Stimulated activated CD4-positive, alpha-beta T cell treated with anti-CD3 and anti-CD28 coated beads, TNF-alpha, amount 100 ng/mL, for 4 hours (primary cell): ENCODE measurements at places on chromosomes 5 and 9.

DNA sequence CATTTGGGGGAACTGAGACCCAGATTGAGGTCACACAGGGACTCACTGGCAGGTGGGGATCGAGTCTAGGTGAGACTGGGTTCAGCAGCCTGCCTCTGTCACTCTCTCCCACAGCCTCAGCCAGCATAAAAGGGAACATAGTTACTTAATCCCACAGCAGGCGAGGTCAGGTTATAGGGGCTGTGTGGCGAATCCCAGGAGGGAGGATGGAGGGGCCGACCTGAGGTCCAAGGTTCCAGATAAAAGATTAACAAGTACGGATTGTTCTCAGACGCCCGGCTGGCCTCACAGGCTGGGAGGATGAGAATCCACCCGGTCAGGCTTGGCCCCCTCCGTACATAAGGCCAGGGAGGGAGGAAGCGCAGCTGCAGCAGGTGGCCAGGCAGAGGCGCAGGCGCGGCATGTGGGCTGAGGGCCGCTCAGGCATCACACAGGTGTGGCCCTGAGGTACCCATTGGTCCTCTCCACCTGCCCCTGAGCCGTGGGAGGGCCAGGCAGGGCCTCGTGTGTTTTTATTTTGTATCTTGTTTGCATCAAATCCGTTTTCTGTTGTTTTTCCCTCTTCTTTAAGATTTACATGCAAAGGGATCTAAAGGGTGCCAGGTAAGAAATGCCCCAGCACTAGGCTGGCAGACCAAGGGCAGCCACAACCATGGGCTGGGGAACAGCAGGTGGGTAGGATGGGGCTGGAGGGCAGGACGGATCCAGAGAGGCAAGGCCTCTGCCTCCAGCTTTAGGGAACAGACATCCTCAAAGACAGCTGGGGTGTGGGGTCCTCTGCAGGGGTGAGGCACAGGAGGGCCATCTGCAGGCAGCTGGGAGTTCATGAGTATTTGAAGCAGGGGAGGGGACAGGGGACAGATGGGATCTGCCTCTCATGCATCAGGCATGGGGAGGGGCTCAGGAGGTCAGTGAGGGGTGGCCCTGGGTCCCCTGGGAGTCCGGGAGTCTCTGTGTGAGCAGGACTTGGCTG is 3.6 kb downstream of the SUSD3 start:
- no peak for DNase-seq

DNA sequence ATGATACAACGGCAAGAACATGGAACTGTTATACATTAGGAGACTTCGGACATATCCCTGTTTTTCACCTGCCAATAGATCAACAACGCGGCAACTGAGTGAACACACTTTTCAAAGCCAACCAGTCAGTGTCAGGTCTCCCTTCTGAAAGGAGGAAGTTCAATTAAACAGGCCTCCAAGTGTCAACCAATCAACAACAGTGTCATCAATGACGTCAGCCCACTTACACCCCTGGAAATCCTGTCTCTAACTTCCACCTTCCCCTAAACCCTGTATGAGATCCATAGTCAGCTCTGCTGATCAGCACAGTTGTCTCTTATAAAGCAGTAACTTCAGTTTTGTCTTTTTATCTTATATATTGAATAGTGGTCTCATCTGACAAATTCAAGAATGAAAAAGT is 36.6 kb downstream of the DMRT3 start:
- DNase-seq = no peak

- no peak for DNase-seq
These were observed 145.3 kb downstream of the PAPPA start for GRCh38 chr9:116298878-116299391.

GRCh38 chr5:106876298-106876622 is 794.5 kb downstream of the EFNA5 start:
- no peak for DNase-seq

DNA sequence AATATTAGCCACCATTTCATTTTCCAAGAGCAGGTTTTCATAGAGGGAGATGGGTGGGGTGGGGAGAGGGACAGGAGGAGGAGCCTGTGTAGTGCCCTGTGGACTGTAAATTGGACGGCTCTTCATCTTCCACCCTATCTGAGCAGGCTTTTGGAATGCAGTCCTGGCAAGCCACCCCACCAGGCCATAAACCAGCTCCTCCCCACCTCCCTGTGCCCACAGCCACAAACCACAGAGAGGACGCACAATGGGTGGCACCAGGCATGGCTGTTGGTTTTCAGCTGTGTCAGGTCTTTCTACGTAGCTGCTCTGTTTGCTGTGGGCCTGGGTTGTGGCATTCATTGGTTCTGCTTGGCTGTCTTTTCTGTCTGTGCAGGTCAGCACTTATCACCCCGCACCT is 58.0 kb downstream of the PLAC8L1 start:
- DNase-seq = no peak

- no peak for DNase-seq
These were observed 5.5 kb downstream of the NKX2-5 start for GRCh38 chr5:173229382-173229959.

GRCh38 chr5:136015966-136016650 is 12.7 kb upstream of the TGFBI start:
- no peak for DNase-seq

- no peak for DNase-seq
These were observed 13.3 kb upstream of the COL5A1 start for GRCh38 chr9:134628354-134628736.

- no peak for DNase-seq
These were observed 2.8 kb downstream of the NPR3 start for GRCh38 chr5:32713770-32714381.

DNA sequence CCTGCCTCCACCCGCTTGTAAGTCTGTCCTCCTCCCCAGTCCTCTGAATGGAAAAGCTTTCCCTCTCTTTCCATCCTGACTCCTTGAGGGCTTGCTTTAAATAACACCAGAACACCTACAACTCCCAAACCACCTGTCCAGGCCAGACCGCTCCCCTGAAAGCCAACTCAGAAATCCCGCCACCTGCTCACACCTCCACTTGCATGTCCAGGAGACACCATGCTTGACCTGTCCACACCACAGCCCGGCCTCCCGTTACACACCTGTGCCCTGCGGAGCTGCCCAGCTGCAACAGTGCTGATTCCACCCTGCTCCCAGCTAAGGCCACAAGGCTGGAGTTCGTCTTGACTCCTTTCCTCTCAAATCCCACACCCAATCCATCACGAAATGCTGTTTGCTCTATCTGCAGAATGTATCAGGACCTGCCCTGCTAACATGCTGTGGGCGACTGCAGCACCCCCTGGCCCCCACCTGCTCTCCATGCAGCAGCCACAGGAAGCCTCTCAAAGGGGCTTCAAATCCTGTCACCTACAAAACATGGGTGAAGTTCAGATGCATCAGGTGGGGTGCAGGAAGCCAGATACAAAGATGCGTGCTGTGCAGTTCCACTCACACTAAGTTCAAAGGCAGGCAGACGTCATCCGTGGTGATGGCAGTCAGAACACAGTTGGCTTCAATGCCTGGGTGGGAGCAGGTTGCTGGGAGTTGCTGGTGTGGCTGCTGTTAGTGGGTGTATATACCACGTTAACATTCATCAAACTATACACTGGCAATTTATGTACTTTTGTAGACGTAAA is 166.0 kb downstream of the ROR2 start:
- no peak for DNase-seq
